Astrocyte of the spinal cord (primary cell): ENCODE measurements at places on chromosomes 11 and 22.

DNA sequence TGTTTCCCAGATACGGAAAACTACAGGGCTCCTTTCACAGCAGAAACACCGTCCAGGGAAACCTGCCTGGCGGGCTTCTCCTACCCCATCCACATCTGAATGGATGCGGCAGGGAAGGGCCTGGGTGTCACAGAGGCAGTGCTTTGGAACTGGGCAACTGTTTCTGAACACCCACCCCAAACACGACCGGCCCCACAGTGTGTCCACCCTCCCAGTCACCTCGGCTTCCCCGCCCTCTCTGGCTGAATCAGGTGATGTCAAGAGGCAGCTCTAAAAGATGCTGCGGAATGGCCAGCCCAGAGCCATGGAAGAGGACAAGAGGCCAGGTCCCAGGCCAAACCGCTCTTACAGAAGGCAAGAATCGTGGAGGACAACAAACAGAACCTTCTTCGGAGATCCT lies 22.0 kb downstream of the IFT27 start:
- no peak for DNase-seq

GRCh38 chr11:45856044-45856468 lies 8.8 kb downstream of the CRY2 start:
- peak; percentile 54 for DNase-seq

DNA sequence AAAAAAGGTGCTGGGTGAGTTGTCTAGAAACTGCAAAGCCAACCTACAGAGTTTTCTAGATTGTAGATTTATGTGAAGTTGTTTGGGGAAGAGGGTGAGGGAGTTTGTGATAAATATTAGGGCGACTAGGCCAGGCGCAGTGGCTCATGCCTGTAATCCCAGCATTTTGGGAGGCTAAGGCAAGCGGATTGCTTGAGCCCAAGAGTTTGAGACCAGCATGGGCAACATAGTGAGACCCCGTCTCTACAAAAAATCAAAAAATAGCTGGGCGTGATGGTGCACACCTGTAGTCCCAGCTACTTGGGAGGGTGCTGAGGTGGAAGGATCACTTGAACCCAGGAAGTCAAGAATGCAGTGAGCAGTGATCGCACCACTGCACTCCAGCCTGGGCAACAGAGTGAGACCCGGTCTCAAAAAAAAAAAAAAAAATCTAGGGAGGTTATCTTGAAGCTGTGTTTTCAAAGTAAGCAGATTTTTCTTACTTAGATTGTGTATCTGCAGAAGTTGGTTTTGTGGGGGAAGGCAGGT lies 844 bp downstream of the APOL6 start:
- no peak for DNase-seq

DNA sequence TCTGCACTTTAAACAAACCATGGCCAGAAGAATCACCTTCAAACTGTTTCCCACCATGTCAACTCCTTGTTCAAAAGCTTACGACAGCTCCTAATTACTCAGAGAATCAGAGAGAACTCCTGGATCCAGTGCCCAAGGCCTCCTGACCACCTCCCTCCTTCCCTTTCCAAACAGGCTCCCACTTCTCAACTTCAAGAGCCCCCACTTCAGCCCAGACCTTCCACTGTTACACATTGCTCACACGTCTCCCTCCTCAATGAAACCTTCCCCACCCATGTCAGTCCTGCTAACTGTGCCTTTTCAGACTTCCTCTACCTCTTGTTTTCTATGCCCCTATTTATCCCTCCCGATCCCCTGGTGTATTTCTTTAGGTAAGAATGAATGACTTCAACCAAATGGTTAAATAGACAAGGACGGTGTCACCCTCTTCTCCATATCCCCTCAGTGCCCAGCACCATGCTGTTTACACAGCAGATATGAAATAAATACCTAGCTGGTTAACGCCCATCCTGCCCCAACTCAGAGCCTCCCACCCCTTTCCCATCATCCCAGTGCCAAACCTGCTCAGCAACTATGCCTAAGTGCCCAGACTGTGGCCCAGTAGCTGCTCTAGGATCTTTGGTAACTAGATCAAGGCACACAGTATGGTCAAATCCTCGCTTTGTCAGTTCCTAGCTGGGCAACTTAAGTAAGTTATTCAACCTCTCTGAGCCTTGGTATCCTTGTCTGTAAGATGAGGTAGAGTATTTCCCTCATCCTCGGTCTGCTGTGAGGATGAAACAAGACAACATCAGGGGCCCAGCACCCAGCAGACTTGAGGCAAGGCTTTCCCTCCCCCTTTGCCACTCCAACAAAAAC lies 36.8 kb downstream of the PLEKHA7 start:
- DNase-seq, result no peak

DNA sequence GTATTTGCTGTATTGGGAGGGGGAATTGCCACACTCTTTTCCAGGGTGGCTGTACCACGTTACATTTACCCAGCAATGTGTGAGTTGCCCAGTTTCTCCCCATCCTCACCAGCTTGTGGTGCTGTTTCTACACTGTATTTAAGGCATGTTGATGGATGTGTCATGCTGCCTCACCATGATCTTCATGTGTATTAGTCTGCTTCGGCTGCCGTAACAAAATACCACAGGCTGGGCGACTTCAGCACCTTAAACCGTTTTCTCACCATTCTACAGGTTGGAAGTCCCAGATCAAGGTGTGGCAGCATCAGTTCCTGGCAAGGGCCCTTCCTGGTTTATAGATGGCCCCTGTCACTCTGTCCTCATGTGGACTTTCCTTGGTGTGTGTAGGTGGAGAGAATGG lies 169.7 kb downstream of the IGLL1 start:
- no peak for DNase-seq

GRCh38 chr11:1854949-1855885 lies 2.3 kb downstream of the LSP1 start:
- no peak for DNase-seq

GRCh38 chr22:48842583-48842945 lies 985.1 kb downstream of the BRD1 start:
- DNase-seq, result no peak

DNA sequence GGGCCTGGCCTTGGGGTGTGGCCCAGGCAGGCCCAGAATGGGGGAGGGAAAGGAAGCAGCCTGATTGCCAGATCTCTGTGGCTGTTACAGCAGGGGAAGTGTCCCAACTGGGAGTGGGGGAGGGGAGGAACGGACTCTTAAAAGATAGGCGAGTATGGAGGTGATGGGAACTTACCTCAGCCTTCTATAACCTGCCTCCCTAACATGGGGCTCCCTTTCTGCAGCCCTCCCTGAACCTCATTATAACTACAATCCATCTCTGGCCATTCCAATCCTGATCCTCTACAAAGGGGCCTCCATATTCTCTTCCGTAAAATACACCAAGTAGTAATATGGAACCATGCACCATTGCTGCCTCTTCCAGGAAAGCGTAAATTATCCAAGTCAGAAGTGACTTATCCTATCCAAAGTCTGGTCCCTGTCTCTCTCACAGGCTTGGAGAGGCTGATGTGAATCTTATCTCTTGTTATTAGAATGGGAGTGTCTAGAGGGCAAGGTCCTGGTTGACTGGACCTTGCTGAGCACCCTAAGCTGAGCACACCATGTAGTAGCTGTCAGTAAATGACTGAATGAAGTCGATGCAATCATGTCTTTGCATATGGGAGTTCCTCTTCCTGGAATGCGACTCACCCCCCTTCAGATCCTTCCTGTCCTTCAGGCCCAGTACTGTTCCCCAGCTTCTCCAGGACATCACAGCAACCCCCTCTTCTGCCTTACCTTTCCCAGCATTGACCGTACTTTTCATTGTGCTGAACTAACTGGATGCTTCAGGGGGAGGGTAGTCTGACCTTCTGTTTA lies 5.9 kb downstream of the RHOG start:
- DNase-seq, result no peak

GRCh38 chr11:45052361-45052760 lies 94.1 kb upstream of the PRDM11 start:
- DNase-seq, result no peak

DNA sequence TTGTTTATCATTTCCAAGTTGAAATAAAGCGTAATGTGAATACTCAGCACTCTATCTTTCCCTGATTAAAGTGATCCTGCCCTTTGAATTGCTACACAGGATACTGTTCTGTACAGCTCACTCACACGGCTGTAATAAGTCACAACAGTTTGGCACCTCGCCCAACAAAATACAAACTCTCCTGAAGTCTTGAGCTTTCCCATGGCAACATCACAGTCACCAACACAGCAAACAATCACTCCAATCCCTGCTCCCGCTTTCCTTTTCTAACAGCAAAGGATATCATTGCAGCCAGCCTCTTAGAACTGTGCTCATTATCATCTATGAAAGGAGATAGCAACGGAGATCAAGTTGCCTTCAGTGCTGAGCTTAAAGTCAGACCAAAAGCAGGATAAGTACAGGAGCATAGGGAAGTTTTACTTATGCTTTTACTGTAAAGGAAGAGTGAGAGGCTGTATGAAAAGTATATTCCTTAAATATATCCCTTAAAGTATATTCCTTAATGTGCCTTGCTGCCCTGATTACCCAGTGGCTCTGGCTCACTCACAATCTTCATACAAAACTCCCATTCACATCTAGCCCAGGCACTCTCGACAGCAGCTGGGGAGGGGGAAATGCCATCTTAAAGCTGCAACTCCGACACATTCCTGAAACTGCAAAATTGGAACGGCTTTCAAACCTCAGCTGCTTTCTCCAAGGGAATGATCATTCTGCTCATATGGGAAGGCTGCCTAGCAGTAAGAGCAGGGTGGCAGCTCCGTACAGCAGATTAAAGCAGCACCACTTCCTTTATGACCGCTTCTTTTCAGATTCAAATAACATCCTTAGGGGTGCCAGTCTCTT lies 35.8 kb downstream of the MAML2 start:
- peak; percentile 99 for DNase-seq

GRCh38 chr11:10746871-10747270 lies 4.2 kb upstream of the CTR9 start:
- no peak for DNase-seq

DNA sequence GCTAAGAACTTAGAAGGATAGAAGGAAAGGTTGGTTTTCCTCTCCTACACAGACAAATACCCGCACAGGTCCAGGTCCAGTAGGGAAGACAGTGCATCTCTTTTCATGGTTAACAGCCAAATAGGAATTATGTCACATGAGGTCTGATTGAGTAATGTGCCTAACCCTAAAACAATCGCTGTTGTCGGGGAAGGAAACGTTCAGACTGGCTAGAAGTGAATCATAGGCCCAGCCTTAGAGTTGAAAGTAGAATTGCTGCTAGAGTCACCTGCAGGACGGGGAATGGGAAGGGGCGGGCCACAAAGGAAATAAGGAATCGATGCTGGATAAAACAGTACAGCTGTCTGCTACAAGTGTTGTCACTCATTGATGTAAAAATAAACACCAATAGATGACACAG lies 12.4 kb upstream of the HTATIP2 start:
- DNase-seq, result no peak

- DNase-seq, result peak; percentile 99
Measured at GRCh38 chr11:27281740-27282590, 81.0 kb downstream of the CCDC34 start.

- no peak for DNase-seq
Measured at GRCh38 chr11:115775846-115776245, 271.6 kb upstream of the CADM1 start.

DNA sequence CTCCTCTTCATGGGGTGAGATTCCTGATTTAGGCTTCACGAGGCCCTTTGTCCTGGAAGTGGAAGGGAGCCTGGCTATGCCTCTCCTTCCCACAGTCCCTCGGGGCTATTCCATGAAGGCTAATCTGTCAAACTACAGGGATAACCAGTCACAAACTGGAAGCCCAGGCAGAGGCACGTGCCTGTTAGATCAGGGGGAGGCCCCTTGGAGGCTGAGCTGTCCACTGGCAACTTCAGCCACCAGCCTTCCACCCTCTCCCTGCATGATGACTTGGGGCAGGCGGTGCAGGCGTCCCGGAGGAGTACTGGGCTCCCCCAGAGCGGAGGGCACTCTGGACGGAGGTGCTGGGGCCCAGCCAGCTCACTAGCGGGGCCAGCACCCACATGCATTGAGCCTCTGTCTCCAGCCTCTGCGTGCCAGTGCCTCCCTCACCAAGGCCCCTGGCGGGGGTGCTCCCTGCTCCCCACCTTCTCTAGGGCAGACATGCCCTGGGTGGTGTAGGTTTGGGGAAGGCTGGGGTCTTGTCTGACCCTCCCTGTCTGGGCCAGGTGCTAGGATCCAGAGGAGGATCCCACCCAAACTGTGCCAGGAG lies 42.9 kb downstream of the WNT11 start:
- DNase-seq, result no peak

- DNase-seq, result peak; percentile 83
Measured at GRCh38 chr11:130847517-130847916, 68.8 kb downstream of the SNX19 start.

DNA sequence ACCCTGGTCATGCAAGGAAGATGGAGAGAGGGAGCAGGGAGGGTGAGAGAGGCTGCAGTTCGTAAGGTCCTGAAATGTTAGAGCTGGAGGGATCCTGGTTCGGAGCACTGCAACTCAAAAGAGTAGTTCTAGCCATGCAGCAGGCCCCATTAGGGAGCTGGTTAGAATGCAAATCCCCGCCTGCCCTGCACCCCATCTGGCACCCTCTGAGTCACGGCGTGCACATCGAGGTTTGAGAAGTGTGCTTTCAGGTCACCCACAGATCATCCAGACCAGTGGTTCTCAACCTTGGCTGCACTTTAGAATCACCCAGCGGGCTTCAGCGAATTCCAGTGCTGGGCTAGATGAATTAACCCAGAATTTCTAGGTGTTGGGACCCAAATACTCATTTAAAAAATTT lies 48.2 kb downstream of the ST3GAL4 start:
- DNase-seq, result no peak

DNA sequence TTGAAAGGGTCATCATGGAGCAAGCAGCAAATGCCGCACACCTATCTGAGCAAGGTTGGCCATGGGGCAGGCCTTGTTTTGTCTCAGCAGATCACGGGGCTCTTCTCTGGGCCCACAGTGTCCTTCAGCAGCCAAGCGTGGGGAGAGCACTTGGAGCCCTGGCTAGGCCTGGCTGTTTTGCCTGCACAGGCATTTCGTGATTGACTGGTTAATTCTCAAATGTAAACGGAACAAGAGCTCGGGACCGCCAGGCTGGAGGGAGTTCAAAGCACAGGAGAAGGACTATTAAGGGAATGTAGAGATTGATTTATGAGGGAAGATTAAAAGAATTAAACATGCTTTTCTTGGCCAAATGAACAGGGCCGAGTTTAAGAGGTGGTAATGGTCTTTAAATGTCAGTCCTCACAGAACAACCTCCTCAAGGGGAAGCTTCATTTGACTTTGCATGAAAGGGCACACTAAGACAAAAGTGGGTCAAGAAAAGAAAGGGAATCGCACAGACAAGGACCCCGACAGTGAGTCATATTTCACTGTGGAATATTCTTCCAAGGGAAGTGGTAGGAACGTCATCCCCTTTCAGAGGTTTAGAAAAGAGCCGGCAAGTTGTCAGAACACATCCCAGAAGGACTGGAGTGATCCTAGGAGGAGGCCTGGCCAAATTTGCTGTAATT lies 20.7 kb downstream of the SPON1 start:
- peak; percentile 33 for DNase-seq

- DNase-seq, result no peak
Measured at GRCh38 chr22:36154423-36154945, 6.1 kb downstream of the APOL3 start.
